ENCODE measurements at places on chromosomes 3 and 15.
A peak's percentile ranks its signal among the peaks of the same experiment; 100 is the strongest.

DNA sequence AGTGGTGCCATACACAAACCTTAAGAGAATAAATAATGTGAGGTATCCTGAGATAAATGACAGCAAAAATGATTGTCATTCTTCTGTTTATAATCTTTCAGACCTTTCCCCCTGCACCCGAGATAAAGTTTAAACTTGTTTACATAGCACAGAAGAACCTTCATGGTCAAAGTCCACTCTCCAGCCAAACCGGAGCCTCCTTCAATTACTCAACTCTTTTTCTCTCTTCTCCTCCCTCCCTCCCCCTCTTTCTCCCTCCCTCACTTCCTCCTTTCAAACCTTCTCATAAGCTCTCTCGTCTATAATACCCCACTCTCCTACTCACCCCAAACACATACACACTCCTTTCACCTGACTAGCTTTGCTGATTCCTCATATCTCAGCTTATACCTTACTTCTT is 198.9 kb downstream of the EFHB start:
- DNase-seq: no peak

DNA sequence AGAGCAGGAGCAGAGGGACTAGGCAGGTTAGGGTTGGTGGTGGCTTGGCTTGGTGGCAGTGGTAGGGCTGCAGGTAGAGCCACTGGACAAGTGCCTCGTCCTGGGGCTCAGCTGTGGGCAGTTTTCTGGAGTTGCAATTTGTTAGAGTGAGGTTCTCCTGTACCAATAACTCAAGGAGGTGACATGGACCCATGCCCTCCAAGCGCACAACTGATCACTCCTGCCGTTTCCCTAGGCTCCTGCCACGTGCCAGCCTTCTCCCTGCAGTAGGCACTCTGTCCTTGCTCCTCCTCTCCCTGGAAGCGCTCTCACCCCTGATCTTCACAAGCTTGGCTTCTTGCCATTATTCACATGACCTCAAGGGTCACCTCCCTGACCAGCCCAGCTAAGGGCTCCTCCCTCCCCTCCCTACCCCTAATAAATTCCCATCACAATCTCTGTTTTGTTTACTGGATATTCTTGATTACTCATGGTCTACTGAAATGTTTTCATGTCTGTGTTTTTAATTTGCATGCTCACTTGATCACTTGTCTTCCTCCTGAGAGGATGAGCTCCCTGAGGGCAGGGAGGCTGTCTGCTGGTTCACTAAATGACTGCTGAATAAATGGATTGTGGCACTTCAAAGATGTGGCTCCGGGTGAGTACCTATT is 3.3 kb downstream of the WNT7A start:
- DNase-seq: no peak

DNA sequence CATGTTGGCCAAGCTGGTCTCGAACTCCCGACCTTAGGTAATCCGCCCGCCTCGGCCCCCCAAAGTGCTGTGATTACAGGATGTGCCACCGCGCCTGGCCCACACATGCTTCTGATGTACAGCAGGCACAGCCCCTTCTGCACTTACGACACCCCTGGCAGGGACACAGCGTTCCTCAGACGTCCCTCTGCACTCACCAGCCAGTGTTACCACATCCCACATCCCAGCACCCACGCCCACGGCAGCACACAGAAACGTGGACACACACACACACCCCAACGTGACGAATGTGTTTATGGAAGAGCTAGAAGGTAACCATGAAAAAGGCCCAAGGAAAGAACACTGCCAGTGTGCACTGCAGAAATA is 576 bp upstream of the RPAP1 start:
- DNase-seq: no peak

- peak; percentile 98 for DNase-seq
Measured at GRCh38 chr15:63372018-63372705, 9.5 kb downstream of the CA12 start.

All from fibroblast of skin of abdomen (primary cell).